GM12878 (cell line): ENCODE measurements at places on chromosomes 4 and X.
A peak's percentile ranks its signal among the peaks of the same experiment; 100 is the strongest.

- no peak for DNase-seq
Observed at GRCh38 chr4:72805284-72805683, 236.3 kb upstream of the ADAMTS3 start.

DNA sequence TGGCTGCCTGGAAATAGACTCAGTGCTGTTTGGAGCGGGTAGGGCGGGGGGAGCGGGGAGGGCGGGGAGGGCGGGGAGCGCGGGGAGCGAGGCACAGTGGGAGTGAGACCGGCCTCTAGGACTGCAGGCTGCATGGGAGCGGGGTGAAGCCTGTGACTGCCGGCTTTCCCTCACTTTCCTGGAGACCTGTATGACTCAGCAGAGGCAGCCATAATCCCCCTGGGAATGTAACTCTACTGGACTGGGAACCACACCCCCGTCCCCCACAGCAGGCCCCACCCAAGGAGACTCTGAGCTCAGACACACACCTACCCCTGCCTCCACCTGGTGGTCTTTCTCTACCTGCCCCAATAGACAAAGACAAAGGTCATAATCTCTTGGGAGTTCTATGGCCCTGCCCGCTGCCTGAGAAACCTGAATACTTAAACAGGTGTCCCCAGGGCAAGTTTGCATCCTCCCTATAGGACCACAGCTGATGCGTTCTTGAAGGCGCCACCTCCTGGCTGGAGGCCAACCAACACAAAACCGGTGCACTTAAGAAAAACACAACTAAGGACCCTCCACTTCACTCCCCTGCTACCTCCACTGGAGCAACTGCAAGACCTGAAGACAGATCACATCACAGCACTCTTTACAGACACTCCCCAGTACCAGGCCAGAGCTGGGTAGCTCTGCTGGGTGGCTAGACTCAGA is 18.0 kb downstream of the HDAC8 start:
- DNase-seq = no peak

- peak; percentile 89 for DNase-seq
Observed at GRCh38 chrX:7059214-7059838, 88.2 kb upstream of the STS start.

- DNase-seq = no peak
Observed at GRCh38 chrX:41153448-41153847, 68.2 kb downstream of the USP9X start.

- no peak for DNase-seq
Observed at GRCh38 chr4:121273191-121273590, 107.6 kb downstream of the QRFPR start.

DNA sequence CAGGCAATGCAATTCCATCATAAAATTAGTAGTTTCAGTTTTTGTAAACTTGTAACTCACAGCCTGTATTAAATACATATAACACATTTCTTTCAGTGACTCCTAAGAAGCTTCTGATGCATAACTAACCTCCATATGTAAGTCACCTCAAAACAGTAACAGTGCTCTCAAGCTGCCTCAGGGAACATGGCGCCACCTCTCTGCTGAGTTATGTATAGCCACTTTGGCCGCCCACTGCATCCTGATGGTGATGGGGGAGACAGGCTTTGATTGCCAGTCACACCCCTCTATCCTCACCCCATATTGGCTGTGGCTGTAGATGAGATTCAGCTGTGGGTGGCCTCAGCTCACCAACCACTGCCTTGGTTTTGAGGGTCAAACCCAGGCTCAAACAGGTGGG is 54.3 kb downstream of the LRBA start:
- DNase-seq = no peak

DNA sequence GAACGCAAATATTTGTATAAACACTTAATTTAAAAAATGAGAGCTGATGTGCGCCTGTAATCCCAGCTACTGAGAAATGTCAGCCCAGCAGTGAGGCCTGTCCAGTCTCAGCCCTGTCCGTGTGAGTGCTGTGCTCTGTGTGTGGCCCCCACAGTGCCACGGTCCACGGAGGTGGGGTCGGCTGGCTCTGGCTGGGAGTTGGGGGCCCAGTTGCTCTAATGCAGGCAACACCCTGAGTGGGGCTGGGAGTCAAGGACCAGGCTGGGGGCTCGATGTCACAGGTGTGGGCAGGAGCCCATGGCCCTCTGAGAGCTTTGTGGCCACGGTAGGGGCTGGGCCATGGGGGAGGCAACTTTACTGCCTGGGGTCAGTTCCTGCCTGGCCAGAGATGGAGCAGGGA is 12.8 kb downstream of the PCGF3 start:
- no peak for DNase-seq

DNA sequence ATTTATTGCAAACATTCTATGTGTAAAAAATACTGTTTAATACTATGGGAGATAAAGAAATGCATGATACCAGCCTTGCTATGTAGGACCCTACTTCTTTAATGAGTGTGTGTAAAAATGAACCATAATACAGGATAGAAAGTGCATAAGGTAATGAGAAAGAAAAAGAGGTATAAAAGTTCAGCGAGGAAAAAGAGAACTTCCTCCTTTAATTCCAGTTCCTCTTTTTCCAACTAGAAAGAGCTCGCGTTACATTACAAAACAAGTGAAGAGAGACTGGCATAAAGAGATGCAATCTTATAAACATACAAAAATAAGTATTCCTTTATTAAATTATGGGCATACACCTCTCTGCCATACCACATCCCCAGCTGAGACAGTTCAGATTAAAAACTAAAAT is 77.4 kb downstream of the ANKRD17 start:
- no peak for DNase-seq

GRCh38 chrX:118971552-118971951 is 2.9 kb upstream of the LONRF3 start:
- DNase-seq = no peak

DNA sequence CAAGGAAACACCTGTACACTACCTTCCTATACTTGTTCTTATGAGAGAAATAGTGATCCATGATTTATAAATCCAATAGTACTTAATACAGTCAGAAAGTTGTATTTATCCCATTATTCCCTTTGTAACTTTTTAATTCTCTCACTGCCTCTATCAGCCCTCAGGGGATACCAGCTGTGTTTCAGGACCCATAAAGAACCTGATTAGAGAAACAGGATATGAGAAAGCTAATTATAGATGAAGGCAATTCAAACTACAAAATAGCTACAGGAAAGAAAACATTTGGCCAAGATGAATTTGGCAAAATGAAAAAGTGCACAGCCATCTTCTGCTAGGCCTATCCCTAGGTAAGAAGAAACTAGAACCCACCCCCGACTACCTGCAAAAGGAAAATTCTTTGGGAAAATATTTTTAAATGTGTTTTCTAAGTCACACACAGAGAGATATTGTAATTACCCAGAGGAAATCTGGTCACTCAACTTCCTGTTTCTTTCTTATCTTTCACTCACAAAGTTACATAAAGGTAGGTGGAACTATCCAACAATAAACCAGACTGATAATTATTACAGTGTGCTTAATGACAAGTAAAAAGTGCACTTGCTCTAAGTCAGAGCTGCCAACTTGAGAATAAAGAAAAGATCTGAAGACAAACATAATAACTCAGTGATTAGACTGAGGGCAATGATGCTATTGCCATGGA is 836.5 kb upstream of the HTR2C start:
- no peak for DNase-seq

DNA sequence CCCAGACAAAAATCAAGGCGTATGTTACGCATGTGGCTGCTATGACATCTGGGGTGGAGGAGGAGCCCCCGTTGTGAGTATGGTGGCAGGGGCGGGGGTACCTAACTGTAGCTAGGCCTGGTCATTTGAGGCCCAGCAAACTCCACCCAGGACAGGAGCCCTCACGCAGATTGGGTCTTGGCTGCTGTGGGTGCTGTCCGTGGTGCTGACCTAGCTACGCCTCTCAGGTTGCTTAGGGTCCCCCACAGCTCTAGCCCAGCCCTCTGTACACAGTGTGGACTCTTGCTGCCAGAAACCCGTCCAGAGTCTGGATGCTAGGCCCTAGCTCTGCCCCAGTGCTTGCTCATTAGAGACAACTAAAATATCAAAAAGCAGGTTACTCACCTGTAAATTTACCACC is 146.7 kb upstream of the PSAPL1 start:
- DNase-seq = no peak

DNA sequence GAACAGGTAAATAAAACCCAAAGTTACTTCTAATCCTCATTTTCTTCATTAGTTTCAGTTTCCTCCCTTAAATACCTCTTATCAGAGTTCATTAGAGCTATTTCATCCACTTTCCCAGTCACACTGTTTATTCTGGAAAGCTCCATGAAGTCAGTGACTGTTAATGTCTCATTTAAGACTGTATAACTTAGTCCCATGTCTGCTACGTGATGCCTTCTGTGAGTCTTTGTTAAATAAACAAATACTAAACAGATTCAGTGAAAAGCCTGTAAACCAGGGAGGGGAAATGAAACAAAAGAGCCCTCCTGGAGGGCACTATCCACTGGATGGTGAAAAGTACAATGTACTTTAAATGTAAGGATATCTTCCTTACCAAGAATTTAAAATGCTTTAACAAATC is 24.7 kb downstream of the ACE2 start:
- no peak for DNase-seq

DNA sequence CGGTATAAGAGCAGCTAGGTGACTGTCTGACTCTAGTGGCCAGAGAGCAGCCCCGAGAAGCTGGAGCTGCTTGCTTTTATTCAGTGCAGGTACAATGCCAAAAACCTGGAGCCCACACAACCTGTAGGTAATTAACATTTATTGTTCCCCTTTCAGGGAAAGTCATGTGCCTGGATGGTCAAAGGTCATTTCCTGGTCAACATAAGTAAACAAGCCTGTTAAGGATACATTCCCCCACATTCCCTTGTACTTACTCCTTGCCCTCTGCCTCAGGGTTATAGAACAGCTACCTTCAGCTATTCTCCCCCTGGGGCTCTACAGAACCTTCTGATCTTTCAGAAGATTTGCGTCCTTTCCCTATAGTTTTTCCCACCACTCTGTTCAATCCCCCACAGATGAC is 253.4 kb downstream of the TMA16 start:
- DNase-seq = no peak

GRCh38 chr4:99640676-99641075 is 17.0 kb downstream of the C4orf54 start:
- DNase-seq = no peak

- DNase-seq = no peak
Observed at GRCh38 chrX:151780621-151781020, 46.1 kb downstream of the CNGA2 start.

DNA sequence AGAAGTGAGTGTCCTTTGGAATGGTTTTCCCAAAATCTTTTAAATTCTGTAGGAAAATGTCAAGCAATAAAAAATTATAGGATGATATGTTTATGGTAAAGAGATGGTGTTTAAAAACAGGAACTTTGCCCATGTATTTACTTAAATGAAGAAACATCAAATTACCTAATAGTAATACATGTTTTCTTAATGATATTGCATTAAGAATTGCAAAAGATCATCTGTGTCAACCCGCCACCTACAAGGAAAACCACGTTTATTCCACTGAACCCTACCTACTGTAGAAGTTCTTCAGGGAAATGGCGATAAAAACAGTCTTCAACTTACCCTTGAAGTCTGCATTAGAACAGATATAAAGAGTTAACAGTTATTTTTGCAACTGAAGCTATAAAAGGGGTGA is 67.2 kb upstream of the NDP start:
- no peak for DNase-seq

DNA sequence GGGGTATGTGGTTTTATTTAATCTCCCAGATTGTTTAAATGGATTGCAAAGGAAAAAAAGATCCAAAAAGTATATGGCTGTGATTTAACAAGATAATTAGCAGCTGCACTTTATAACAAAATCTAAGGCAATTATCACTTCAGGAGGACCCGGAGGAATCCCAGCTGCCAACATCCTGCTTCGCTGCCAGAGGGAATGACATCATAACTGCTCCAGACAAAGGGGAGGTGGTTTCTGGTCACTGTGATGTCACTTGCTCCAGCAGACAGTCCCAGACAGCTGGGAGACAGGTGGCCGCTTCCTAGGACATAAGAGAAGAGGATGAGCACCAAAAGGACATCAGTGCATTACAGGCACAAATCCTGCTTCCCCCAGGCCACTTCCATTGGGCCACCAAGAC is 371.0 kb downstream of the BCOR start:
- DNase-seq = no peak

GRCh38 chrX:134013092-134013497 is 27.7 kb upstream of the GPC3 start:
- DNase-seq = no peak

DNA sequence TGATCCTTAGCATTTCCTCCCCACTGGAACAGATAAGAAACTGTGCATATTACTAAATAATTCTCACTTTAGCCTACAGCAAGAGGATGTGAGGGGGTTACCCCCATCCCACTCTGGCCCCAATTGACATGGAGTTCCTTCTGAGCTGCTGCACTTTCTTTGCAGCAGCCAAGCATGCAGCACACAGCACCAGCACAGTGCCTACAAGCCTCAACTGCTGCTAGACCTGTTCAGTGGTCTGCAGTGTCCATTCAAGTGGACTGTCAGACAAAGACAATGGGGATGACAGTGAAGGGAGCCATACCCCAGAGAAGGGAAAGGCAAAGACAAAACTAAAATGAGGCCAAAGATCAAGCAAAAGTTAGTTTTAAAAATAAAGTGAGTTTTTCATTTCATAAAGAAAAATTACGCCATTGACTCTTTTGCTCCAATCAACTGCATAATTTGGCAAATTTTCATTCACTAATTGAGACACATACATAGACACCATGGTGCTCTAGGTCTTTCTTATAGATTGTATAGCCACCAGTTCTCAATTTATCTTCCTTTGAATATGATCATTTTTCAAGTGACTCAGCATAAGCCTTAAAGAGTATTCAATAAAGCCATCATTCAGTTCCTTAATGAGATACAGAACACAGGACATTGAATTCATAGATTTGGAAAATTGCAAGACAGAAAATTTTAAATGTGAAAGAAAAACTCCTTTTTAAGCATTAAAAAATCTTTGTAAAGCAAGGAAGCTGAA is 410.6 kb downstream of the HNRNPD start:
- no peak for DNase-seq

DNA sequence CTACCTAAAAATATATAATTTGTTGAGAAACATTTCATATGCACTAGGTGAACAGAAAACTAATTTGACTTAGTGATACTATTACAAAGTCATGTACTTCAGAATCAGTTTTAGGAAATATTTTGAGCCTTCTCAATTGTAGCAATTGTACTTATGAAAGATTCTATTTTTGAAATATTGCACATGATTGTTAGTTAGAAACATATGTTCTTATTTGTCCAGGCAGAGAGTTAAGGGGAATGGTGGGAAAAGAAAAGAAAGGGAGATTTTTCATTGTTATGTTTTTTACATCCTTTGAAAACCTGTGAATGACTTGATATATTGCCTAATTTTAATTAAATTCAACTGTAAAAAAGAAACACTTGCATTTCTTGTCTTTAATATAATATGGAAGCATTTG is 66.0 kb downstream of the GLRB start:
- DNase-seq = no peak
